Activated CD8-positive, alpha-beta T cell treated with anti-CD3 and anti-CD28 coated beads, Interleukin-2, amount 10 ng/mL, durations not matched to agents 7 days and 5 days (primary cell): ENCODE measurements at places on chromosomes 3 and 15.

- DNase-seq = no peak
Observed at GRCh38 chr15:96369351-96369750, 38.9 kb downstream of the NR2F2 start.

GRCh38 chr3:34155666-34156065 is 357.2 kb downstream of the PDCD6IP start:
- no peak for DNase-seq

DNA sequence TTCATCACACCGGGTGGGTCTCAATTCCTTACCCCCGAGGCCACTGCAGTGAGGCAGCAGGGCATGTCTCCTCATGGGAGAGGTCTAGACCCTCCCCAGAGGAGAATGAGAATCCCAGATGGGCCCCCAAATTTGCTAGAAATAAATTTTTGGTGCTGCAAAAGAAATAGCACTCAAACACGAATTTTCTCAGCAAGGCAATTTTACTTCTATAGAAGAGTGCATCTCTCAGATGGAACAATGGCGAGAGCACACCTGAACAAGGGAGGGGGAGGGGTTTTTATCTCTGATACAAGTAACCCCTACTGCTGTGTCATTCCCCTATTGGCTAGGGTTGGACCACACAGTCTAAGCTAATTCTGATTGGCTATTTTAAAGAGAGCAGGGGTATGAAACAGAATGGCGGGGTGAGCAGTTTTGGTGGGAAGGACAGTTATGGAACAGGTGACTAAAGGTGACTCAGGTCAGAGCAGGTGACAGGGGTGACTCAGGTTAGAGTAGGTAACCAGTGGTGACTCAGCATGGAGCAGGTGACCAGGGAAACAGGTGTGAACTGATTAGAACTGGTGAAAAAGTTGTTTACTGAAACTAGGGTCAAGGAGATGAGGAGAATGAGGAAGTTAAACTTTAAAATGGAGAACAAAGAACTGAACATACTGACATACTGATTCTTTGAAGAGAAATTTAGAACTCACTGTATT is 93.0 kb upstream of the WNT7A start:
- DNase-seq = no peak

- DNase-seq = no peak
Observed at GRCh38 chr3:126685493-126685892, 18.5 kb upstream of the CHCHD6 start.

GRCh38 chr3:126895178-126896066 is 87.5 kb upstream of the PLXNA1 start:
- no peak for DNase-seq

DNA sequence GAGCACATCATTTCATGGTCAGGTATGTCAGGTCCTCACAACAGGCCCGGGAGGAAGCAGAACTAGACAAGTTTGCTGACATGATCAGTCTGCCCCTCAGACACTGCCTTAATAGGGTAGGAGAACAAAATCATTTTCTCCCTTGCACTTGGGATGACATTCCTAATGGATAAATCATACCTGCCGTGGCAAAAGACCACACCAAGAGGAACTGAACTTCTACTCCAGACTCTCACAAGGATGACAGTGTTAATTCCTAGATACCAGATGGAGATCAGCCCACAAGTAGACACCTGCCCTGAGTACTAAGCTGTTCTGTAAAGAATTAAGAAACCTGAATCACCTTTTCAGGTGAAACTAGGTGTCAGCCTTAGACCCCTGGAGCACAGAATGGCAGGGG is 19.5 kb downstream of the SIAH2 start:
- DNase-seq = no peak

DNA sequence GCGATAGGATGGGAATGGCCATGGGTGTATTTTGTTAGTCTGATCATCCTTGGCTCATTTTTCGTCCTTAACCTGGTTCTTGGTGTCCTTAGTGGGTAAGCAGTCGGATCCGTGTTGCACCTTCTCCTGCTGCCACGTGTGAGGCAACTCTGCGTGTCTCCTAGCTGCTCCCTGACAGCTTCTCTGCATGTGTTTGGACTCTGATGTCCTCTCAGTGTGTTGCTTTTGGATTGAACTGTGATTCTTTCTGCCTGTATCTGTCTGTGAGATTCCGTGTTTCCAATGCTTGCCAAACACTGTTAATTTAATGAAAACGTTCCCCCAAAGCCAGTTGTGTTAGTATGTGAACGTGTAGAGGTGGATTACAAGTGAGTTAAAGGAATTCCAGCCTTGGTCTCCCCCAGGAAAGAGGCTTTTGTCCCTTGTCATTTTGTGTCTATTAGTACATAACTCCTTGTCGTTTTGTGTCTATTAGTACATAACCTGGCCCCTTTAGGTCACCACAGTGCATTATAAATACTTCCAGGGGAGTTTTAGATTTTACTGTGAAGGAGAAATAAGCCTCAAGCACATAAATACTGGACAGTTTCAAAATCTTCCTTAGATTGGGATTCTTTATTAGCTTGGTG is 172.4 kb downstream of the CHDH start:
- DNase-seq = no peak

GRCh38 chr3:69292185-69292584 is 93.7 kb downstream of the FRMD4B start:
- DNase-seq = no peak

DNA sequence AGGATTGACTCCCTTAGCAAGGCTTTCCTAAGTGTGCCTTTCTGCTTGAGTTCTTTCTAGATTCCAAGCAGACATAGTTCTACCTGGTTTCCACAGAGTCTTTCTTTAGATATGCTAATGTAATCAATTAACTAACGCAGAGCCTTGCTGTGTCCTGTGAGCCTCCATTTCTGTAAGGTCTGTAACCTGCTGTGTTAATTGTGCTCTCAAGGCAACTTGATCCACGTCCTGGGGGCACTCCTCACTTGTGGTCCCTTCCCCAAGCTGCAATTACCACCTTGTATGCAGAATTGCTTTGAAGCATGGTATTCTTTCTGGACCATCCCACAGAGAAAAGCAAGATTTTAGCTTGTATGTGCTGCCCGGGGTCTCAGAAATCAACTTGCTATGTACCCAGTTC is 29.5 kb upstream of the THSD4 start:
- no peak for DNase-seq

- no peak for DNase-seq
Observed at GRCh38 chr15:27328186-27328585, 357.2 kb downstream of the GABRG3 start.

DNA sequence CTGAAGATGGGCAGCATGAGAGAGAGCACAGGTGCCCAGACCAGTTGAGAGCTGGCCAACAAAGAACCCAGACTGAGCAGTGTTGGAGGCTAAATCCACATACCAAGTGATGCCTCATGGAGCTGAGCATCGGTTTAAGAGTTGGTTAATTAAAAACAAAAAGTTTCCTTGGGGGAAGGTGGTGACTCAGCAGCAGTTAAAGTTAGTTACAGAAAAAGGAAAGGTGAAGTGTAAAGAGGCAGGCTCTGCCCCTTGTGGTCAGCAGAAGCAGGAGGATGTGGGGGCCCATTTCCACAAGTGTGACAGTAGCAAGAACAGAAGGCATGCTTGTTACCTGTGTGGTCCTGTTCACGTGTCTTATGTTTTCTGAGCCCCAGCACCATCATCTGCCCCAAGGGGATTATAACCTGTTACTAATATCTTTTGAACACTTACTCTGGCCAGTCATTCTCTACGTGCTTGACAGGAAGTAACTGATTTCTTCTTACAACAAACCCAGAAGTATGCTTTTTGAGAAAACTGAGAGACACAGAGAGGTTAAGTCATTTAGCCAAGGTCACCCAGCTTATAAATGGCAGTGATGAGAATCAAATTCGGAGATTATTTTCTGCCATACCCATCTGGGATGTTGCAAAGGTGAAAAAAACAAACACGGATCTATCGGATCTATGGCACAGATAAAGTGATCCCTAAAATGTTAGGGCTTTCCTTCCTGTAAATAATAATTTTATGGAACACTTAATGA is 91.0 kb downstream of the EPHB1 start:
- DNase-seq = peak; percentile 51

- DNase-seq = no peak
Observed at GRCh38 chr15:36117296-36117787, 462.1 kb upstream of the CDIN1 start.

GRCh38 chr3:17747174-17747889 is 4.9 kb upstream of the TBC1D5 start:
- no peak for DNase-seq

DNA sequence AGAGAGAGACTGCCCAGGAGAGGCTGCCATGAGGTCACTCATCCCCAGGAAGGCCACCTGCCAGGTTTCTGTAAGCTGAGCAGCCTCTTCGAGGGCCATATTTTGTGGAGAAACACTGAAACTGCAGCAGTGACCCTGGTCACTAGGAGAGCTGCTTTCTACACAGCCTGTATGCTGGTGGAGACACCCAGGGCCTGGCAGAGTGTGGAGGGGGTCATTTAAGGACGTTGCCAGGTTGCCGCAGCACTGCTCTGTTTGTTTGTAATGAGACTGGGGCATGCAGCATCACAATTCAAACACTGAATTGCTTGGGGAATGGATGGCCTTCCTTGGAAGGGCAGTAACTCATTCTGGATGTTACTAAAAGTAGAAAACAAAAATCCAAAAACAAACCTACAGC is 104.9 kb upstream of the TRIM42 start:
- no peak for DNase-seq

DNA sequence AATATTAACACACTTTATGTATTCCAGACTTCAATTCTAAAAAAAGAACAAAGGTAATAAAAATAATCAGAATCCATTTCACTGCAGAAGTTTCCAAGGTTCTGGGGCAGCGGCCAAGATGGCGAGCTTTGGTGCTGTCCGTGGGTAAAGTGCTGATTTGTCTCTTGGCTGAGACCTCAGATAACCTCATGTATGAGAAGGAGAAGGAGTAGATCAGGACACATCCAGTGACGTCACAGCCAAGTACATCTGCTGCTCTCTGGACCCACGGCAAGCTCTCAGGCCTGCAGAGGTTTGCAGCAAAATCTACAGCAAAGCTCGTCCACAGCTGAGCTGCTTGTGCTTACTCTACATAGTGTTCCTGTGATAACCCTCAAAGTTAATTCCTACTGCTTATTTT is 165.7 kb downstream of the MAGI1 start:
- no peak for DNase-seq

- no peak for DNase-seq
Observed at GRCh38 chr15:70427167-70428120, 329.7 kb upstream of the TLE3 start.

- no peak for DNase-seq
Observed at GRCh38 chr3:116836286-116836685, 126.7 kb downstream of the TUSC7 start.

- DNase-seq = no peak
Observed at GRCh38 chr3:72354486-72354885, 493.8 kb downstream of the SHQ1 start.

DNA sequence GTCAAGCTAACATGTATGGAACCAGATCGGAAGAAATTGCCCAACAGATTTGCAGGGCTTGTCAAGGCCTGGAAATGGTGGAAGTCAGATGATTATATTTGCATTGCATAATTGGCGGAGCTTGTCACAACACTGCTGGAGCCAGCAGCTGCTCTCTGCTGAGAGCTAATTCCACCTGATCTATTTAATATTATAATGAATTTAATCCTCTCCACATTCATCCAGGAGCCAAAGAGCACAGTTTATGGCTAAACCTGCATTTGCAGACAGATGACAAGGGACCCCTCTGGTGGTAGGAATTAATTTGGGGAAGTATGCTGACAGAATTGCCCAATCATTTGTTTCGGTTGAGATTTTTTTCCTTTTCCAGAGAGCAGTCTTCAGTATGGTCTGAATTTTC is 730.2 kb downstream of the TUSC7 start:
- DNase-seq = no peak

GRCh38 chr15:29103824-29104565 is 165.6 kb downstream of the NSMCE3 start:
- peak; percentile 67 for DNase-seq

DNA sequence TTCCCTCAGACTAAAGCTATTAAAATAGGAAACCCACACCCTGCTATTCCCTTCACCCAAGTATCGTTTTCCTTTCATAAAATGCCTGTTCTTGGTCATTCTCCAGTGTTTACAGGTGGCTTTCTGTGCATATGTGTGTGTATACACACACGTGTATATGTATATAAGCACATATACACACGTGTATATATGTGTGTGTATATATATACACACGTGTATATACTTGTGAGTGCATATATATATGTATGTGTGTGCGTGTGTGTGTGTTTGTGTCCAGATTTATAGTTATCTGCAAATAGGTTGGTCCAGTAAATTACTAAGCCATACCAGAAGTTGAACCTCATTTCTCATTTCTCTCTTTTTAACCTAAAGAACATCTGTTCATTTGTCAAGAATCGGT is 15.7 kb upstream of the TEX9 start:
- DNase-seq = no peak

DNA sequence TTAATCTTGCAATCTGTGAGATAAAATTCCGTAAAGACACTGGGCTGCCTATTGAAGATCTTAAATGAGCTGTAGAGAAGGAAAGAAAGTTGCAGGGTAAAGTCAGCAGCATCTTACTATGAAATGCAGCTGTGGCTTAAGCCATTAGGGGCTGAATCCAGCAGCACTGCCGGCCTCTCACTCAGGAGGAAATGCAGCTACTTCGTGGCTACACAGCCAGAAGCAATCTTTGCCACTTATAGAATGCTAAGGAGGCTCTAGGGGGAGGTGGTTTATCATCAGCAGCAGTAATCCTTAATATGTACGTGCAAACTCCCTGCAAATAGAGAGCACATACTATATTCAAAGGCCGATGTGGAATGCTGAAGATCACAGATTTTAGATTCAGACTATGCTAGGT is 19.1 kb upstream of the MCTP2 start:
- DNase-seq = no peak

DNA sequence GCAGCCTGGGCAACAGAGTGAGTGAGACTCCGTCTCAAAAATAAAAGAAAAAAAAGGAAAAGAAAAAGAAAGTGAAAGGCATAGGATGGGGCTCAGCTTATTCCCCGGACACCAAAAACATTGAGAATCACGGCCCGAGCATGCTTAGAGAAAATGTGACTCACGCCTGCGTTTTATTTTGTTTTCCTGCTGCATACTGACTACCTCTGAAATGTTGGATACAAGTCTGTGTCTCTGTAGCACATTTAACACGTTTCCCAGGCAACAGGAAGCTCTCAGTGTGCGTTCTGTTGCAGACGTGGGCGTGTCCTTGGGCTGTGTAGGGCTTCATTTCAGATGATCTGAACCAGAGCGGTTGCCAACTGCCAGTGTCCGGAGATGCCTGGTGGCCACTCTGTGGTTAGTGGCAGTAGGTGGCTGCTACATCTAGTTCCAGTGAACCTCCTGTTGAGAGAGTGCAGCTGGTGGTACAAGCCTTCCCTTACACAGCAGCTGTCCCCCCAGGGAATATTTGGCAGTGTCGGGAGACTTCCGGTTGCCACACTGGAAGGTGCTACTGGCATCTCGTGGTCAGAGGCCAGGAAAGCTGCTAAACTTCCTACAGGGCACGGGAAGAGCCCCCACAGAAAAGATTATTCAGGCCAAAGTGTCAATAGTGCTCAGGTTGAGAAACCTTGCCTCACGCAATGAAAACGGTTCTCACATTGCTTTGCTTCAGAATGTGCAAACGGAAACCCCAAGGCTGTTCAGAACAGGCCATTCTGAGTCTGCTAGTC is 3.0 kb downstream of the SLC51A start:
- peak; percentile 78 for DNase-seq
